ENCODE measurements at places on chromosomes 7 and 10.

GRCh38 chr10:35442028-35442427 lies 105.7 kb downstream of the CCNY start:
- no peak for DNase-seq

- DNase-seq = no peak
These were observed 7.1 kb upstream of the UNCX start for GRCh38 chr7:1225441-1226185.

DNA sequence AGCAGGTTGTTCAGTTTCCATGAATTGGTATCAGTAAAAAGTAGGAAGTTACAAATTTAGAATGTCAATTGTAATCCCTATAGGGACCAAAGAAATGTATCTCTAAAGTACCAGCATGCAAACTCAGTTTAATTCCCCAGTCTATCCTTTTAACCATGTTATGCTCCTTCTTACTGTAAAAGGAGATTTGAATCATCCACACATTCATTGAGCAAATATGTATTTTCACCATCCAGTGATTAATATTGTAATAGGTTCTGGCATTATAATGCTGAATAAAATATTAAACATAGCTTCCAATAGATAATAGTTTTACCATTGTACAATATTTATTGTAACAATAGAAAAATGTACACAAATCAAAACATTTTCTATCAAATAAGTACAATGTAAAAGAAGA lies 228.2 kb upstream of the SEMA3A start:
- no peak for DNase-seq

DNA sequence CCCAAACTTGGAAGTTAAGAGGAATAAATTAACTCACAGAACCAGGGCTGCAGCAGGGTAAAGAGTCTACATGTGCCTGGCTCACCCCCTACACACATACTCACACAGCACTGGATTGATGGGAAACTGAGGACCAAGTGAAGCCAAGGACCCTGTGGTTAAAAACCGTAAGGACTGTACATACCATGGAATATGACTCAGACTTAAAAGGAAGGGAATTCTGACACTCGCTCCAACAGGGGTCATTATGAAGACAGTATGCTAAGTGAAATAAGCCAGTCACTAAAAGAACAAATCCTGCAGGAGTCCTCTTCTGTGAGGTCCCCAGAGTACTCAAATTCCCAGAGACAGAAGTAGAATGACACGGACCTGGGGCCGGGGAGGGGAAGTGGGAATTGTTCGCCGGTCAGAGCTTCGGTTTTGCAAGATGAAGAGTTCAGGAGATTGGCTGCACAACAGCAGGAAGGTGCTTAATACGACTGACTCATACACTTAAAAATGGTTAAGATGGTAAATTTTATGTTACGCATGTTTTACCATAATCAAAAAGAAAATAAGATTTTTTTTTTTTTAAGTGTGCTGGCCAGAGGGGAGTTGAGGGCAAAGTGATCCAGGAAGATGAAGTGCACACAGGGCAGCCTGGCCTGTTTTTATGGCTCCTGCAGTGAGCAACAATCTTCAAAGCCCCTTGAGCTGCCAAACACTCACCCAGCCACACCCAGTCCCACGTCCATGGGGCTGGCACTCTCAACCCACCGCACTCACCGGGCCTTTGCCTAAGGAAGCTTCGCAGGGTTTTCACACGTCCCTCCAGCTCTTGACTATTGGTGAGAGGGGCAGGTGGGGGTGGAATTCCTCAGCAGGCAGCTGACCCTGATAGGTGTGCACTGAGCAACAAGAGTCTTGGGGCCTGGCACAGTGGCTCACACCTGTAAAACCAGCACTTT lies 26.4 kb downstream of the DRGX start:
- no peak for DNase-seq

DNA sequence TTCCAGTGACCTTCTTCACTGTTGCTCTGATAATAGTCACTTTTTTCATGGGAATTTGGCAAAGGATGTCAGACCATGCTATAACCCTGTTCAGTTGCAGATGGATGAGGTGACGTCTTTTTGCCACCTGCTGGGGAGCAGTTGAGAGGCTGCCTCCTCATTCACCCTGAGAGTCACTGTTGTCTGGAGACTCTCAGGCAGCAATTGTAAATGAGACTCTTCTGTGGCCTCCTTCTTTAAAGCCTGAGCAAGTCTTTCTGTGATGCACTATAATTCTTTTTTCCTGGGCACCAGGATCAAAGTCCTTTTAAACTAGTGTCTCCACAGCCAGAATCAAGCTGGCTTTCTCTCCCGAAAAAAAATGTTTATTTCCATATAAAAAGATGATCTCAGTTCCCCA lies 345.1 kb downstream of the ARL4A start:
- no peak for DNase-seq

GRCh38 chr7:69217516-69218350 lies 380.5 kb upstream of the AUTS2 start:
- DNase-seq = no peak

- no peak for DNase-seq
These were observed 69.3 kb downstream of the CSTF2T start for GRCh38 chr10:51629934-51630639.

- no peak for DNase-seq
These were observed 195.4 kb downstream of the EBF3 start for GRCh38 chr10:129768437-129769355.

DNA sequence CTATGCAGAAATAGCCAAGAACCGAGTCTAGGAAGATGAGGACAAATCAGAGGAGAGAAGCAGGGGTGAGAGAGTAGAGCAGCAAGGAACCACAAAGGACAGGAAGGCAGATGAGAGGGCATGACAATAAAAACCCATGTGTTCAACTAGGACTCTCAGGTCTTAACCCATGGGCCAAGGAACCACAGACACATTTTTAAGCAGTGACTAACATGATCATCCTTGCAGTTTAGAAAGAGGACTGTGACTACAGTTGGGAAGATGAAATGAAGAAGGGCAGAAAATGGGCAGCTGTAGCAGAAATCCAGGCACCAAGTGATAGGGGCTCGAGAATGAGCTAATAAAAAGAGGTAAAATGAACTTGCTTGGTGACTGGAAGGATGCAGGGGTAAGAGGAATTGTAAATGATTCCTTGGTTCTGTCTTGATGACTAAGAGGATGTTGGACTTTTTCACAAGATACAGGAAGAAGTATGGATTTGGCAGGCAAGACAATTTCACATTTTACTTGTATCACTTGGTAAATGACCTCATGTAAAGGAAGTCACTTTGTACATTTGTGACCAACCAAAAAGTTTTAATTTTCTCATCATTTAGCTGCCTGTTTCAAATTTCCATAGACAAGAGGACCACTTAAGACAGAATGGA lies 22.8 kb downstream of the SGMS1 start:
- no peak for DNase-seq

DNA sequence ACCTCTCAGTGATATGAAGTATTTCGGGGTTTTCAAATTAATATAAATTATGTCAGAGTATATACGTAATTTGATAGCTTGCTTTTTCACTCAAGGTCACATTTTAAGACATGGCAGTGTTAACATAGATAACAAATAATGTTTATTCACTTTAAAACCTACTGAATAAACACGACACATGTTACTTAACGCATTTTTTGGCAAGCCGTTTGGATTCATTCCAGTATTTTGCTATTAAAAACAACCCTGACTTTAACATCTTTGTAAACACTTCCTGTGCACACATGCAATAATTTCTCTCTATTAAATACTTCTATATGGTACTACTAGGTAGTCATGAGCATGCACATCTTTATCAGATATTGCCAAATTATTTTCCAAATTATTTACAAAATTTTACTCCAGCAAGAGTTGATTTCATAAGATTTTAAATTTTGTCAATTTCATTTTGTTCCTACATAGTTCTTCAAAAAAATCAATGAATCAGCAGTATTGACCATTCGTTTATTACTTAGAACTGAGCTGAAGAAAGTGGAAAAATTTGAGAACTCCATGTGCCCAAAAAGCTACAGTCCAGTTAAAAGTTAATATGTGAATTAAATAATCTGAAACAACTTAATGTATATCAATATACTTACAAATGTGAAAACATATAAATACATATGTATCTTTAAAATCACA lies 26.8 kb upstream of the THSD7A start:
- no peak for DNase-seq

DNA sequence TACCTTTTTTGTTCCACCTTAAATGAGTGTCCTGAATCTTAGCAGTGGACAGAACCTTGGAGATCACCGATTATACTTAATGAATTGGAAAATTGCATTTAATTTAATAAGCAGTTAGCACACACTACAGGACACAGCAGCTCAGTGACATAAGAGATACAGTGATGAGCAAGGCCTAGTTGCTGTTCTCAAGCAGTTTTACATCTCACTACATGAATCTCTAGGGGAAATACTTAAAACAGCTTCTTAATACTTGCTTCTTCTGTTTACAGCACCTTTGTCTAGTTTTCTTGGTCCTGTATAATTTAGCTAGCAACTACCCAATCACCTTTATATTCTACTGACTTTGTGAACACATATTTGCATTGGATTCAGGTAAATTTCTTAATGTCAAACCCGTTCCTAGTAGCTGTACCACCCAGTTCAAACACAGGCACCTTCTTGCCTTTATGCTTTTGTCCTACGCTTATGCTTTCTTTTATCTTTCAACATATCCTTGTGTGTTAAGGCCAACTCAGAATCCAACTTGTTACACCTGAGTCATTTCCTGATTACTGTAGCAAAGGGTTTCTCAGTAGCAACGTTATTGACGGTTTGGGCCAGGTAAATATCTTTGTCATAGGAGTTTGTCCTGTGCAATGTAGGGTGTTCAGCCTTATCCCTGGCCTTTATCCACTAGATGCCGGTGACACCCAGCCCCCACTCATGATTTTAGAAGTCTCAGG lies 1.8 kb downstream of the STAM start:
- no peak for DNase-seq

GRCh38 chr7:139600306-139600705 lies 76.8 kb downstream of the CLEC2L start:
- DNase-seq = no peak

GRCh38 chr10:83367036-83367435 lies 772.3 kb upstream of the GHITM start:
- DNase-seq = no peak

DNA sequence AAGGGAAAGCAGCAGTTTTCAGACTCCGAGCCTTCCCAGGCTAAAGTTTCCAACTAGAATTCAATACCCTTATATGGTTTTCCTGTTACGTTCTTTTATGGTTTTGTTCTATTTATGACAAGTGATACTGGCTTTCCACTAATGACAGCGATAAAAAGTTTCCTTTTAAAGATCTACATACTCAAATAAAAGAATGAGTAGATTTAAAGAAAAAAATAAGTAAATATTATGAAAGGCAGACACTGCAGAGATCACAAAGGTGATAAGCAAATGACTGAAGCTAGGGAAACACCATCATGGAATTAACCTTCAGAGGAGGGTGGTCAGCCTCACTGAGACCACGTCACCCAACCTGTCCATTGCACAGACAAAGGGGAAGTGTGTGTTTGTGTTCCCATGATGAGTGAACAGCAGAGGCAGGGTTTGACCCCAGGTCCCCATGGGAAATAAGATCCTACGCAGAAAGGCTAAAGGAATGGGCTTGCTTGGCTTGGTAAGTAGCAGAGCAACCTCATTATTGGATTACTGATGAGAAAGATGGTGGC lies 4.0 kb downstream of the VSIR start:
- DNase-seq = no peak

DNA sequence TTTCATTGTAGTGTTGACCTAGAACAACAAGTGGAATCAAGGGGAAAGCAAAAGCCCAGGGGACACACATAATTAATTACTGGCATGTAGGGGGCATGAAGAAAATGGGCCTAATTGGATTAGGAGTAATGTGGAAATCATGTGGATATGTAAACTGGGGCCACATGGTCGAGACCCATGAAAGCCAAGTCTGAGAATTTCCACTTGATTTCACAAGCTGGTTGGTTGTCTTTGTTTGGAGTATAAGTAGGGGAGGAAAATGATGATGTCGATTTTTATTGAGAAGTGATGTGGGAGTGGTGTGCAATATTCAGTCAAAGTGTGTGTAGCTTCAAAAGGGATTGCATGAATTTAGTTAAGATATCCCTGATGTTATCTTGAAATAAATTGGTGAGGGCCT lies 131.8 kb downstream of the LRRC4 start:
- no peak for DNase-seq

- DNase-seq = no peak
These were observed 524.0 kb upstream of the PFKP start for GRCh38 chr10:2543142-2543886.

DNA sequence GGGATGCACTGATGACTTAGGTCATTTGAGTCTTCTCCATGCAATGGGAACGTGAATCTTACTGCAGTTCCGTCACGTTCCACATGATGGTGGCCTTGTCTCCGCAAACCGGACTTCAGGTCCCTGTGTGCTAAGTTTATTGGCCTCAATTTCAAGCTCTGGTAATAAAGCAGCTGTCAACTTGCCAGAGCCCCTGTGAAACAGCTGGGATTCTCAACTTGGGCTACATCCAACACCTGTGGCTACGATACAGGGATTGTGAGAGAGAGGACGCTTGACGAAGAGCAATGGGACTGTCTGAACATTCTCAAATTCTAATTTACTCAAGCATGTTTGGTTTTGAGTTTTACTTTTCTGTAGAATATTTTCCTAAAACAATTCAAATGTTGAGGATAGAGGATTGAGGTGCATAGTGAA lies 174.2 kb downstream of the PTN start:
- no peak for DNase-seq

DNA sequence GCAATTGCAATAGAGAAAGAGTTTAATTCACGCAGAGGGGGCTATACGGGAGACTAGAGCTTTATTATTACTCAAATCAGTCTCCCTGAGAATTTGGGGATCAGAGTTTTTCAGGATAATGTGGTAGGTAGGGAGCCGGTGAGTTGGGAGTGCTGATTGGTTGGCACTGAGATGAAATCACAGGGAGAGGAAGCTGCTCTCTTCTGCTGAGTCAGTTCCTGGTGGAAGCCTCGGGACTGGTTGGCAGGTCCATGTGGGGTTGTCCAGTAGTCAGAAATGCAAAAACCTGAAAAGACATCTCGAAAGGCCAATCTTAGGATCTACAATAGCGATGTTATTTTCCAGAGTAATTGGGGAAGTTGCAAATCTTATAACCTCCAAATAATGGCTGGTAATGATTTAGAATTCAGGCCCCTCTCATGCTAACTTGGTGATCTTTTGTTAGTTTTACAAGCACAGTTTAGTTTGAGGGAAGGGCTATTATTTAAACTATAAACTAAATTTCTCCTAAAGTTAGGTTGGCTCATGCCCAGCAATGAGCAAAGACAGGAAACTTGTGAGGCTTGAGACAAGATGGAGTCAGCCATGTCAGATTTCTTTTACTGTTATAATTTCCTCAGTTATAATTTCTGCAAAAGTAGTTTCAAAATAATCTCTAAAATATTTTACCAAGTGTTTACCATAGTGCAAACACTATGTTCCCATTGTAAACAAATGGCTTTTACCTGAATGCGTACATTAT lies 39.4 kb upstream of the SLC25A13 start:
- no peak for DNase-seq
